ENCODE measurements at places on chromosomes 6 and 20.
A peak's percentile ranks its signal among the peaks of the same experiment; 100 is the strongest.

DNA sequence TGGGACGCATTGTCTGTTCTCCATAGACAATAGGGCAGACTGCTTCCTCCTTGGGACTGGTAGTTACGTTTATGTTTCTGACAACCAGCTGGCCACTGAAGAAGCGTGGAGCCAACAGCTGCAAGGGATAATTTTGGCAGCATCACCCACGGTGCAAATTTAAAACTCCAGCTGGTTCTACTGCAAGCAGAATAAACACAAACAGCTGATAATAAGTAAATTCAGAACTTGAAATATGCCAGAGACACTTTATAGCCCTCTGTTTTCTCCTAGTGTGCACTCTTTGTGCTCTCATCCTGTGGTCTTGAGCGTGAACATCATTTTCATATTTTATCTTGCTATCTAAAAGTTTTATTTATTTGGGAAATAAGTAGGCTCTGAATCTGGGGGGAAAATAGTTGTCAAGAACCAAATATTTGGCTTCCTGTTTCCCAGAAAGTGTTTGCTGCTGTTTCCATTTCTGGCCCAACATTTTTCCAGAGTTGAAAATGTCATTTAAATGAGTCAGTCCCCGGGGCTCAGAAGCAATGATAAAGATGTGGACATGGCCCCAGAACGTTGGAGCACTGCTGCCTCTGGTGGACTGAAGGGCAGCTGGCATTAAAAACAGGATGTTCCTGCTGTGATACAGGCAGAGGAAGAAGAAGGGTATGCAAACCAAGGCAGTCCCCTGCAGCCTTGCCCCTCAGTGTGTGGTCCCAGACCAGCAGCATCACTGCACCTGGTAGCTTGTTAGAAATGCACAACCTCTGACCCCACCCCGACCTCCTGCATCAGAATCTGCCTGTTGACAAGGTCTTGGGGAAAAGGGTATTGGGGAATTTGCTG lies 12.5 kb upstream of the THBD start:
- peak; percentile 42 for DNase-seq

GRCh38 chr6:32709625-32710024 lies 31.6 kb upstream of the HLA-DQA2 start:
- DNase-seq: no peak

- no peak for DNase-seq
Measured at GRCh38 chr6:136599329-136600011, 49.2 kb upstream of the MAP7 start.

DNA sequence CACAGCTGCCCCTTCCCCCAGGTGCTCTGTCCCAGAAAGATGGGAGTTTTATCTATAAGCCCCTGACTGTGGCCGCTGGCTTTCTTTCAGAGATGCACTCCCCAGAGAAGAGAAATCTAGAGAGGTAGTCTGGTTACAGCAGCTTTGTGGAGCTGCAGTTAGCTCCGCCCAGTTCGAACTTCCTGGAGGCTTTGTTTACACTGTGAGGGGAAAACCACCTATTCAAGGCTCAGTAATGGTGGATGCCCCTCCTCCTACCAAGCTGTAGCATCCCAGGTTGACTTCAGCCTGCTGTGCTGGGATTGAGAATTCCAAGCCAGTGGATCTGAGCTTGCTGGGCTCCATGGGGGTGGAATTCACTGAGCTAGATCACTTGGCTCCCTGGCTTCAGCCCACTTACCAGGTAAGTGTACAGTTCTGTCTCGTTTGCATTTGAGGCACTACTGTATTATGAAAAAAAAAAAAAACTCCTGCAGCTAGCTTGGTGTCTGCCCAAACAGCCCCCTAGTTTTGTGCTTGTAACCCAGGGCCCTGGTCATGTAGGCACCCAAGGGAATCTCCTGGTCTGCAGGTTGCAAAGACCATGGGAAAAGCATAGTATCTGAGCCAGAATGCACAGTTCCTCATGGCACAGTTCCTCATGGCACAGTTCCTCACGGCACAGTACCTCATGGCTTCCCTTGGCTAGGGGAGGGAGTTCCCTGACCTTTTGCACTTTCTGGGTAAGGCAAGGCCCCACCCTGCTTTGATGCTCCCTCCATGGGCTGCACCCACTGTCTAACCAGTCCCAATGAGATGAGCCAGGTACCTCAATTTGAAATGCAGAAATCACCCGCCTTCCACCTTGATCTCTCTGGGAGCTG lies 275.0 kb downstream of the CENPW start:
- no peak for DNase-seq

DNA sequence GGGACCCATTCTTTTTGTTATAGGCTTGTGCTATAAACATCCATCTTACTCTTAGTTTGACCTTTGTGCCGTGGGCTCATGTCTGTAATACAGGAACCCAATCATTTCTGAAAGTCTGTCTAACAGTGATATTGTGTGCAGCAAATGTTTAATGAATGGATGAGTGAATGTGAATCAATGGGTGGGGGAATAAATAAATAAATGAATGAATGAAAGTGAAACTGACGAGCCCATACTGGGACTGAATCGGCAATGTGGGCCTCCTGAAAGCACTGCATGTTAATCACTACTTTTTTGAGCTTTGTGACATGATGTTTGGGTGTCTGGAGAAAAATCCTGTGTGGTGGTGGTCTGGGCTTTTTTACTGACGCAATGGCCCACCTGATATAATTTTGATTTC lies 175.0 kb downstream of the GMPR start:
- no peak for DNase-seq

DNA sequence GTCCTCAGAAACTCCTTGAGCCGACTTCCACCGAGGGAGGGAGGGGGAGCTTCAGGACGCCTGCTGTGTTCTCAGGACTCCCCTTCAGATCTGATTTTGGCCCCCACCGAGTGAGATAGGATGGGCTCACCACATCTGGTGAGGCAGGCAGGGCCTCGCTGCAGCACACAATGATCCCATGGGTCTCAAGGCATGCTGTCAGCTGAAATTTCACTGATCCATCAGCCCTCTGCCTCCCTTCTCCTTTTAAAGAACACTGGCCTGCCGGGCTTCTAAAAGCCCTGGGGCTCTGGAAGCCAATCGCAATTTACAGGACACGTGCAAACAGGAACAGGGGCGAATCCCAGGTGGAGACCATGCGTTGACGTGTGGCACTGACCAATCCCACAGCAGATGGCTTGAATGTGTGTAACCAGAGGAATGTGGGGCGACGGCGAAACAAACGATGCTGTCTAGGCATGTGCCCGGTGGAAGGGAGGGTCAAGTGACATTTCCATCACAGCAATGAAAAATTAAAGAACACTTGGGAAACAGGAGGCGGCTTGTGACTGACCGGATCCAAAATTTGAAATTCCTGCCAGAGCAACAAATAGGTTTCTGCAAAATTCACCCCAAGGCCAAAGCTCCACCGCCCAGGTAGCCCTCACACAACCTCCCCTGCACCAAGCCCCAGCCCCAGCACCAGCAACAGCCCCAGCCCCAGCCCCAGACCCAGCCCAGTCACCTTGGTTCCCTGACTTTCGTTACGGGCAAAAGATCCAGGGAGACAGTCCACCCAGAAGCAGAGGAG lies 167.1 kb upstream of the ZNF337 start:
- no peak for DNase-seq
